NCI-H1930 (cell line): ENCODE measurements at places on chromosomes 2 and 18.

DNA sequence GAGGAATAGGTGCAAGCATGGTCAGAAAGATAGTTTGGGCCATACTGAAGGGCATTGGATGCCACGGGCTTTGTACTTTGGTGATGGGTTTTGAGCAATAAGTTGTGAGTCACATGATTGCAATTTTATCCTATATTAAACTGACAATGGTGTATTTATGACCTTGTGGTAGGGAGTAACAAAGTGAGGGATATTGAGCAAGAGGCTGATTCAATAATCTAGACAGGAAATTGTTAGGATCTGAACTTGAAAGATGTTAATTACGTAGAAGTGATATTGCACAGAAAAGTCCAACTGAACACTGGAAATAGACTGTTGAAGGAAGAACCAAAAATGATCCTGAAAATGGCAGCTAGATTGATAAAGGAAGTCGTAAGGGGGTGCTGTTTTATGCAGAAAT lies 46.6 kb upstream of the TCF4 start:
- DNase-seq, result no peak

DNA sequence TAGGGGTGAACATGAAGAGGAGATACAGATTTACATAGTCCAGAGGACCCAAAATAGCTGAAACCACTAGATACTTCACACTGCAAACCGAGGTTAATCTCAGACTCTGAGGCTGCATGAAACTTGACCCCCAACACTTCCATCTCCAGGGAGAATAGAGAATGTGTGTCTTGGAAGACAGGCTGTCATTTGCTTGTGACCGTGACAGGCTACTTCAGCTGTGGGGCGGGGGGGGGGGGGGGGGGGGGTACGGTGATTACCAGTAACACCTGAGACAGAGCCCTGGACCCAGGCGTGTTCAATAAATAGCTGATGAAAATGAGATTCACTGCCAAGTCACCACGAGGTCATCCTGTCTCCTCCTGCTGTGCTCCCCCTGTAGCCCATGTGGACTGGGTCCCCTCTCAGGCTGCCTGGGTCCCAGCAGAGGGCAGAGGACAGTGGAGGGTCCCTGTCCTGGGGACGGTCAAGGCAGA lies 5.7 kb upstream of the KLHL29 start:
- no peak for DNase-seq

GRCh38 chr2:200253639-200254038 lies 52.9 kb upstream of the SPATS2L start:
- DNase-seq, result no peak

GRCh38 chr2:173137610-173138009 lies 62.0 kb downstream of the MAP3K20 start:
- DNase-seq, result no peak

GRCh38 chr18:66571845-66572244 lies 32.0 kb downstream of the CDH19 start:
- no peak for DNase-seq

DNA sequence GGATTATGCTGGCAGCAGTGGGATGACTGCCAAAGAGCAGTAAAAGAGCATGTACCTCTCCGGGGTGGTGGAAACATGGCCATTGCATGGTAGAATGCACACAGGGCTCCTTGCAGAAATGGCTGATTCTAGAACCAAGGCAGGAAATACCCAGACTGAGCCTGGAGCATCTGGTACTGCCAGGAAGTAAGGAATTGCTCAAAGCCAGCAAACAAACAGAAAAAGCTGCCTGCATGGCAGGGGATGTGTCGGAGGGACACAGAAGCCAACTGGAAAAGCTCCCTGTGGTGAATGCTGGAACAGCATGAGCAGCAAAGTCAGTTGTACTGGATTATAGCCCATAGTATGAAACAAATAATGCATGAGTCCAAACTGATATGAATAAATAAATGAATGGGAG lies 78.0 kb upstream of the NFATC1 start:
- DNase-seq, result no peak

DNA sequence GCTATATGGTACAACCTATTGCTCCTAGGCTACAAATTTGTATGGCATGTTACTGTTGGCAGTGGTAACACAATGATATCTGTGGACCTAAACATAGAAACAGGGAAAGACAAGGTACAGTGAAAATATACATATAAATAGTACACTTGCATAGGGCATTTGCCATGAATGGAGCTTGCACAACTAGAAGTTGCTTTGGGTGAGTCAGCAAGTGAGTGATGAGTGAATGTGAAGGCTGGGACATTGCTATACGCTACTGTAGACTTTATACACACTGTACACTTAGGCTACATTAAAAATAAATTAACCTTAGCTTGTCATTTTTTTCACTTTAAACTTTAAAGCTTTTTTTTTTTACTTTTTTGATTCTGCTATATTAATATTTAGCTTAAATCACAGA lies 500.0 kb upstream of the SETBP1 start:
- DNase-seq, result no peak

DNA sequence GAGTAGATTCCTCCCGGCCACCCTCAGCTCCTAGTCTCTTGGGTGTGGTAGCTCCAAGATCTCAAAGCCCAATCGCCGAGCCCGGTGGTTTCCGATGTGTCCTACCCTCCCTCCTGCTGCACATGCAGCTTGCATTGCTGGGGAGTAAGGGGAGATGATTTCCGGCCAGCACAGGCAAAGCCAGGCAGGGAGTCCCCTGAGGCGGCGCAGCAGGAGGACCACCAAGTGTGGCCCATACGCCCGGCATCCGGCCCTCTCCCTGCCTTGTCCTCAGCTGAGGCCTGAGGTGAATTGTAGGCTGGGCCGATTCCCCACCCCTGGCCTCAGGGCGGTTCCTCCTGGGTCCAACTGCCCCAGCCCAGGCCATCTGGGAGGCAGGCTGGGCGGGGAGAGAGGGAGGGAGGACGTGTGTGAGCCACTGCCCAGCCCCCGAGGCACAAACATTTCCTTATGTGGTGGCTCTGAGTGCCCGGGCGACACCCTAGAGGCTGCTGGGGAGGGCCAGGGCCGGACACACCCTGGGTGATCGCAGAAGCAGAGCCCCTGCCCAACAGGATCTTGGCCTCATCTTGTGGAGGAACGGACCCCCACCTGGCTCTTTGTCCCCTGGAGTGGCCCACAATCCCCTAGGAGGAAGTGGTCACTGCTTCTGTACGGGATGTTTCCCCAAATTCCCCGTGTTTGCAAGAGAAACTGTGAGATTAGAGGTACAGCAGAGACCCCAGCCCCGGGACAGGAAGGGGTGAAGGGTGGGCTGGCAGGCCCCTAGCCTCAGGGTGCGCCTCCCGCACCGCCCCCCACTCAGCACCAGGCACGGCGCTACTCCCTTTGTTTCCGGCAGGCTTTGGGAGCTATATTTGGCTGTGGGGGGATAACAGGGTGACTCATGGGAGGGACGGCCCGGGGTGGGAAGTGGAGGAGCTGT lies 41.9 kb upstream of the PTMA start:
- no peak for DNase-seq

DNA sequence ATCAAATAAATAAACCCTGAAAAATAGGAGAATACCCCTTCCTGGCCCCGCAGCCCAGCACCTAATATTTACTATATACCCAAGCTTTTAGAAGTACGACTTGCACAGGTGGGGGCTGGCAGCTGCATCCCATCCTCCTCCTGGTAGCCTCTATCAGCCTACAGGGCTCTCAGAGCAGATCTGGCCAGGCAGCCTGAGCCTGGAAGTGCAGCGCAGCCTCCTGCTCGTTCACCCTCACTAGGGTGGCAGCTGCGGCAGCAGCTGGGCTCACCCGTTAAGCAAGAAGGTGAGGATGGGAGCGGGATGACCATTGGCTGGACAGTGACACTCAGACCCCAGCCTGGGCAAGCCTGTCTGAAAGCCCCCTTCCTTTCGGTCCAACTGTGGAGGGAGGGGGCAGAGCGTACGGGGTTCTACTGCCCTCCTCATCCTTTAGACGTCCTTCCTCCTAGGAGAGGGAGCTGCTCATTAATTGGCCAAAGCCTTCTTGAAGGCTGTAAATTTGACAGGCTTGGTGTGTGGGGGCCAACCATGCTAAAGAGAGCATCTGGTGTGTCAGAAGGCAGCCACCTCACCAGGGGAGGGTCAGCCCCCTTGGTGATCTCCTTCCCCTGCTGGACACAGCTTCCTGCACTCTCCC lies 23.3 kb downstream of the MPHOSPH10 start:
- no peak for DNase-seq

- DNase-seq, result no peak
These were observed 38.0 kb downstream of the PTRHD1 start for GRCh38 chr2:24754985-24755705.

DNA sequence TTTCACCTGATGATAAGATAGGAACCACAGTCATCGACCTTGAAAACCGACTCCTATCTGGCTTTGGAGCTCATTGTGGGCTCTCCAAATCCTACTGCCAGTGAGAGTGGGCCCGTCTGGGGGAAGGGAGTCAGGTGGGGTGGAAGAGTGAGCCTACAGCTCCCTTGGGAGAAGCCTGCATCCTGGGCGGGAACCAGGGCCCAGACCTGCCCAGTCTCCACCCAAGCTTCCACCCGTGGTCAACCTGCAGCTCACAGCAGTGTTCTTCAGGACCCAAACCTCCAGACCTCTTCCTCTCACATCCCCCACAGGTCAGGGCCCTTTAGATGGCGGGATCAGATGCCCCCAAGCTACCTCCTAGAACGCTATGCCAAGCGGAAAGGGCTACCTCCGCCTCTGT lies 40.2 kb downstream of the LMAN2L start:
- DNase-seq, result no peak

DNA sequence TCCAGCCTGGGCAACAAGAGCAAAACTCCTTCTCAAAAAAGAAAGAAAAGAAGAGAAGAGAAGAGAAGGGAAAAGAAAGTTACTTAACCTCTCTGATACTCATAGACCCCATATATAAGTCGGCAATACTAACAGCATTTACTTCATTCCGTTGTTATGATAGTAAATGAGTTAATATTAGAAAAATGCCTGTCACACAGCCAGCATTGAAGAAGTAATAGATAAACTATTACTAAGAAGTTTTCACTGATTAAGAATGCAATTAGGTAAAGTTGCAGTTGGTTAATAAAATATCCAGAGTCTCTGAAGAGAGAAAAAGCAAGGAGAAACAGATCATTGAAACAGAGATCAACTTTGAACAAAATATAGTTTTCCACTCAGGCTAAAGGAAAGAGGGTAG lies 161.3 kb upstream of the UBE2E3 start:
- DNase-seq, result no peak

GRCh38 chr2:39849064-39849463 lies 70.0 kb upstream of the THUMPD2 start:
- no peak for DNase-seq

DNA sequence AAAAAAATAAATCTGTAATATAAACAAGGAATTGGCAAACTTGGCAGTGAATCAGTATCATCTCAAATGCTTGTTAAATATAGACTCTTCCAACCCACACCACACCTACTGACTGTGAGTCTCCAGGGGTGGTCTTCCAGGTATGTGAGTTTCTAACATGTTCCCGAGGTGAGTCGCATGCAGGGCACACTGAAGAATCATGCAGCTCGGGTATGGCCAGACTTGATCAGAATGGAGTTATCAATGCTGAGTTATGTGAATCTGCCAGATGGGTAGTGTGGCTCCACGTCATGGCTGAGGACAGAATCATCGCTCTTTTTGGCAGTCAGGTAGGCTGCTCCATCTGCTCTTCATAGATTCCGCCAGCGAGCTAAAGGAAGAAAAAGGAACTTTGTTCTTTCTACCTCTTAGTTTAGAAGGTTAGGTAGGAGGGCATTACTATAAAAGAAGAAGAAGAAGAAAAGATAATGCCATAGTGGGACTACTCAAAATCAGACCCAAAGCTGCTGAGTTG lies 1279.7 kb upstream of the ZEB2 start:
- no peak for DNase-seq

- peak; percentile 11 for DNase-seq
These were observed 52.7 kb upstream of the MAPK4 start for GRCh38 chr18:50507120-50507590.

GRCh38 chr18:66587430-66587829 lies 16.5 kb downstream of the CDH19 start:
- DNase-seq, result no peak

- DNase-seq, result no peak
These were observed 55.3 kb downstream of the TWIST2 start for GRCh38 chr2:238903141-238903540.

DNA sequence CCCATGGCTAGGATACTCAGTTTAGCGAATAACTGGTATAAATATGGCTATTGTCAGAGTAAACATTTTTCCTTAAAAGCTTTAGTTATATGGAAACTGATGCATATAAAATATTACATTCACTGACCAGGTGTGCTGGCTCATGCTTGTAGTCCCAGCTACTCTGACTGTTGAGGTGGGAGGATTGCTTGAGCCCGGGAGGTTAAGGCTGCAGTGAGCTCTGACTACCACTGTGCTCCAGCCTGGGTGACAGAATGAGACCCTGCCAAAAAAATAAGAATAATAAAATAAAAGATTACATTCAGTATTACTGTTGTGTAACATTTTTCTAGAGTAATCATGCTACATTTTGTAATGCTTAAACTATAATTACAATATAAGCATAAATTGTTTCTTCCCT lies 350.4 kb upstream of the FSIP2 start:
- no peak for DNase-seq

- no peak for DNase-seq
These were observed 918 bp upstream of the NABP1 start for GRCh38 chr2:191676790-191677645.

DNA sequence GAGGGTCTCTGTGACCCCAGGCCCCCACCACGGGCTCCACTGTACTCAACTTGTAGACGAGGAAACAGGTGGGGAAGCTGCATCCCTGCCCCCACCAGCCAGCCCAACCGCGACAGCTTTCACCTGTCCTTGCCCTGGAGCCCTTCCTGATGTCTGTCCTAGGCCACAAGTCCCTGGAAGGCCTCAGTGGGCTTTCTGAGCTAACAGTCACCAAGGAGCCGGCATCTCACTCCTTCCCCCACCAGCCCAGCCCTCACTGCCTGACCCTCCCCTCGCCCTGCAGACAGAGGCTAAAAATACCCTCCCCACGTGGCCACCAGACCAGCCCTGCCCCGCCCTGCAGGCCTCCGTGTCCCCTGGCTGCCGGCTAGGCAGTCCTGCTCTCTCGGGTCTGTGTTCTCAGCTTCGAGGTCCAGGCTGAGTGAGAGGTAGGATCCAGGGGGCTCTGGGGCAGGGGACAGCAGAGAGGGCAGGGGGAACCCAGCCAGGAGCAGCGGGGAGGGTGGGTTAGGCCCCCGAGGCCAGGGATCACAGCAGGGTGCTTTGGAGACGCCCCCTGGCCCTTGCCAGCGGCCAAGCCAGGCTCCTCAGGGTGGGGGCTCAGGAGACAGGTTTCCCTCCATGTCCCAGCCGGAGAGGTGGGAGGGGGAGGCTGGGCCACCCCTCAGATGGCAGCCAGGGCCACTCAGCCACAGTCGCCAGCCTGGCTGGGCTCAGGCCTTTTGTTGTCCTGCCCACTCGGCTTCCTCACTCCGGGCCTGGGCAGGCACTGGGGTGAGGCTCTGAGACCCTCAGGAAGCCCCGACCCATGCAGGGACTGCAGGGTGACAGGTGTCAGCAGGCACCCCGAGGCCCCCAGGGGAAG lies at the start of gene KLHL30:
Gene KLHL30 (plus strand): TSS at position 338 of the 865 bp plus-strand sequence. CDS start 2,087 bp downstream, outside the sequence.
- DNase-seq, result no peak
